ENCODE measurements at places on chromosomes 2 and 18.

GRCh38 chr2:179817181-179817841 lies 44.1 kb downstream of the ZNF385B start:
- DNase-seq: no peak

GRCh38 chr2:19128148-19128547 lies 230.3 kb downstream of the OSR1 start:
- no peak for DNase-seq

DNA sequence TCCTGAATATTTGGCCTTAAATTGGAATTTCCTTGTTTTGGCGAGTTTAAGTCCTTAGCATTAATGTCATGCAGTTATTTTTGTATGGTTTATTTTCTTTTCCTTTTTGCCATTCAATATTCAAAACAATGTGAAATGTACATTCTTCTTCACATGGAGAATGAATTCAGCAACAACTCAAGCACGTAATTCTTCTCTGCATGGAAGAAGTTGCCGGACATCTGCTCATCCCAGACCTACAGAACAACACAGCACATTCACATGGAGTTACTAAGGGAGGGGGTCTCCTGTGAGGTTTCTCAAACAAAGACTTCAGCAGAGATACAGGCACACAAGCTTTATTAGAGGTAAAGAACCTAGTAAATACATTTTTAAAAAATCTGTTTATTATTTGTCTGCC lies 236.8 kb downstream of the SATB2 start:
- no peak for DNase-seq

GRCh38 chr2:218039171-218039570 lies 29.9 kb upstream of the RUFY4 start:
- no peak for DNase-seq

DNA sequence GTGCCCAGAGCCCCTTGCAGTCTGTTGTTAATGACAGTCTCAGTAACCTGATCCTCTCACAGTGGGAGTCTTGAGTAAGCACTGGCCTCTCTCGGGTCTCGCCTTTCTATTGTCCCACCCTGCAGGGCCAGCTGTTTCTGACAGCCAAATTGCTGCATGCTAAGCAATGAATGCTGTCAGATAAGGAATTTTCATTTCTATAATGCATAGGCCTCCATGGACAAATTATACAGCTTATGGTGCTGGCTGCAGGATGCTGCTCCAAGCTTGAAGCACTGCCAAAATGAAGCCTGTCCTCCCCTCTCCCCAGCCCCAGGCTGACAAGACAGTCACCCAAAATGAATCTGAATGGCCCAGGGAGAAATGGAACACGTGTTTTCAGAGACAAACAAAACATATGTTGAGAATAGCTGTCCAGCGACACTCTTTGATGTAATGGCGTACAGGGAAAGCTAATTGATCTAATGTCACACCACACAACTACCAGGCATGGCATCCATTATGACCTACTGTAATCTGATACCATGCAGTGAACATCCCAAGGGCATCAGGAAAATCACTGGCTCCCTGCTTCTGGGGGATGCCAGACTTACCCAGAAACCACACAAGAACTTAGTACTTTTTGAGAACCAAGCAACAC lies 36.8 kb downstream of the ACVR1 start:
- DNase-seq: no peak

- DNase-seq: no peak
Observed at GRCh38 chr2:195238826-195239225, 418.2 kb upstream of the SLC39A10 start.

DNA sequence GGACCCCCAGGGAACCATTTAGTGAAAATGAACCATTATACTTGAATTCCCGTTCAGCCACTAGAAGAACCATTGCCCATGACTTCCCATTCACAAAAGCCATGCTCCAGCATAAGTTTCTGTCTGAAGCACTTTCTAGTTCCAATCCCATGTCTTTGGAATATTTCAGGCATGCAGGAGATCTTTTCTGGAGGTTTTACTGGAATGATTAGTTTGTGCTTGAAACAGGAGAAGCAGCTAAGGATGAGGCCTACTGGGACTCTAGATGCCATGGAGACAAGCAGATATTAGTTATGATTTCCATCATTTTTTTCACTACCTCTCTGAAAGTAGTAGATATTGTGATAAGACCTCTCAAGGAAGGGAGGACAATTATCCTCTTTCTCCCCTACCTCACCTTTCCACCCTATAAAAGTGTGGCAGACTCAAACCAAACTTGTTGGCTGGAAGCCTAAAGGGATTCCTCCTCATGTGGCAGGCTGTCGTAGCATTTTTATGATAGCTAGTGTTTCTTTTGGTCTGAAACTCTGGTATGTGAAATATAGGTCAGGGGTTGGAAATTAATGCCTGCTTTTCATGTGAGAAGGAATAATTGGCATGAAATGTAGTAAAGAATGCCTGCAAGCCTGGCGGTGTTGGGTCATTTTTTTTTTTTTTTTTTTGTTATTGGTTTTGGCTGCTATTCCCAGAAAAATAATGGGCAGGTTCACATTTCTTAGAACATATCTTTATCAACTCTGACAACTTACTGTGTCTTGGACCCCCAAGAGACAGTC lies 29.3 kb upstream of the MMADHC start:
- DNase-seq: no peak

DNA sequence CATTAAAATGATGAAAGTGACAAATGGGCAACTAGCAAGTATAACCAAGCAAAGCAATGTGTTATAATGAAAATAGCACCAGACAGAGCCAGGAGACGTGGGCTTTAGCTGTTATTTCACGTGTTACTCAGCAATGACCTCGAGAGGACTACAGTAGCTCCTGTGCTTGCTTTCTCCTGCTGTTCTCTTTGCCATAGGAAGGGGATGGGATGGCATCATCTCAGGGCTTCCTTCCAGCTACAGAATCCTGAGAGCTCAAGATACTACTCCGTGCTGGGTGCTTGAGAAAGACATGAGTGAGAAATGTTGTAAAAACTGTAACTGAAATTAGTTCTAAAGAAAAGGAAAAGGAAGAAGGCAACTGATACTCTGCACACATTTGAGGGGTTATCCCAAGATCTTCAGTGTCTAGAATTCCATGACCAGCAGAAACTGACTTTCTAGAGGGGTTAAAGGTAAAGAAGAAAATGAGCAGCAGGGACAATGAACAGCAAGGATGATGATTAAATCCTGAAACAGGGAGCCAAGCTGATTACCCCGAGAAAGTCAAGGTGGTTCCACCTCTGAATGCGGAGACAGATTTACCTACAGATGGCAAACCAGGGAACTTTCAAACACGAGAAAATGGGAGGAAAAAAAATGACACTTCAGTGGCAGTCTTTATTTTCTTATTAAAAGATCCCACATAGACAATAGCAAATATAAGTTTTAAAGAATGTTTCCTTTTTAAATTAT lies 33.4 kb downstream of the GAREM1 start:
- DNase-seq: no peak
